ENCODE measurements at places on chromosomes 1 and 21.

DNA sequence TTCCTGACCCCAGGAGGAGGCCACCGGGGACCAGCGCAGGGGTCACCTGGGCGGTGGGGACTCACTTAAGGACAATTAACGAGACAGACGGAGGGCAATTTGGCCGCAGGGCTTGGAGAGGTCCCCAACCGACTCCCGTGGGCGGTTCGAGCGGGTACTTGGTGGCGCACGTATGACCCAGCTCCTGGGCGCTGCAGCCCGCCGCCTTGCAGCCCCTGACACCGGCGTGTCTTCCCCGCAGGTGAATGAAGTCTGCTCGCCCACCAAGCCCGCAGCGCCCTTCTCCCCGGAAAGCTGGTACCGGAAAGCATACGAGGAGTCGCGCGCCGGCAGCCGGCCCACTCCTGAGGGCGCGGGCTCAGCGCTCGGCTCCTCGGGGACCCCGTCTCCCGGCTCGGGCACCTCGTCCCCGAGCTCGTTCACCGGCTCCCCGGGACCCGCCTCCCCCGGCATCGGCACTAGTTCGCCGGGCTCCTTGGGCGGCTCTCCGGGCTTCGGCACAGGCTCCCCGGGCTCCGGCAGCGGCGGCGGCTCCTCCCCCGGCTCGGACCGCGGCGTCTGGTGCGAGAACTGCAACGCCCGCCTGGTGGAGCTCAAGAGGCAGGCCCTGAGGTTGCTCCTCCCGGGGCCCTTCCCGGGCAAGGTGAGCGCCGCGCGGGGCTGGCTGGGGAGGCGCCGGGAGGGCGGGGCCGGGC is 1.4 kb downstream of the KIF26B start:
- DNase-seq: peak; percentile 92

DNA sequence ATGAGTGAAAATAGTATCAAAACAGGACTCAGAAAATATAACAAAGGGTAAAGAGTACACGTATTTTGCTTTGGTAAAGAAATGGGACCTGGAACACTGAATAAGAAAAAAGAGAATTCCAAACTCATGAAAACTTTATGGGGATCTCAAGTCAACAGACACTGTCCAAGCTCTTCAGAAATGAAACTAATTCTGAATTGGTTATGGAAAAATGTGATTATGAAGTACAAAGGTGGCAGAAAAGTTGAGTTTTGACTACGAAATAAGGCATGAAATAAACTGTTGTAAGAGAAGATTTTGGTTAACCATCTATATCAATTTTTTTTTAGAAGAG is 8.4 kb downstream of the EGLN1 start:
- DNase-seq: no peak

GRCh38 chr1:28416509-28417194 is 47.1 kb downstream of the PHACTR4 start:
- DNase-seq: no peak

DNA sequence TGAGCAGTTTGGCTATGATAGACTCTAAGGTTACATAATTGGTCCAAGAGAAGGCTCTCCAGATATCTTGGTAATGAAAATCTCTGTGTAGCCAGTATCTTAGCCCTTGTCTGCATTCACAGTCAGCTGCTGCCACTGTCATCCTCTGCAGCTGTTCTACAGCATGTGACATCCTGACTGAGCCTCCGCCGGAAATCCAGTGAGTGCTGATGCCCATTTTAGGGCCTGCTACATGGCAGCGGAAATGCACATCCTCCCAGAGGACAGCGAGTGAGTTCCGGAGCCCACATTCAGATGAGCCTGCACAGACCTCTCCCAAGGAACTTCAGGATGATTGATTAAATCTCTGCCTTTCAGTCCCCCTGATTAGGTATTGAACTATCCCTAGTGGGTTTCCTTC is 237.1 kb downstream of the HHIPL2 start:
- no peak for DNase-seq

DNA sequence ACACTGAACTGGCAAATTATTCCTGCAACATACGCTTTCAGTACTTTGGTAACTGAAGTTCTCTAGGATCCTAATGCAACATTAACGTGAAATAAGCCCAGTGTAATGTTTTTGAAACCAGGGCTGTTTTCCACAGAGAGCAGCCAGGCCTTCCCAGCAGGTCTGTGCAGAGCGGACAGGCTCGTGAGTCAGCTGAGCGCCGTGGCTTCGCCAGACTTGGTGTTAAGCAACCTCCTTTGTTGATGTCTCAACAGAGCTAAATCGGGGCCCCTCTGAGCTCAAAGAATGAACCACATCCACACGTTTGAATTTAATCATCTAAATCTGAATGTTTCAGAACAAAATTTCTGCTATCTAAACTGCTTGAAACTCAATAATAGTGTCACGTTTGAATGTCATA is 181.8 kb upstream of the FMN2 start:
- no peak for DNase-seq

GRCh38 chr1:2240270-2241156 is 12.4 kb downstream of the SKI start:
- no peak for DNase-seq

DNA sequence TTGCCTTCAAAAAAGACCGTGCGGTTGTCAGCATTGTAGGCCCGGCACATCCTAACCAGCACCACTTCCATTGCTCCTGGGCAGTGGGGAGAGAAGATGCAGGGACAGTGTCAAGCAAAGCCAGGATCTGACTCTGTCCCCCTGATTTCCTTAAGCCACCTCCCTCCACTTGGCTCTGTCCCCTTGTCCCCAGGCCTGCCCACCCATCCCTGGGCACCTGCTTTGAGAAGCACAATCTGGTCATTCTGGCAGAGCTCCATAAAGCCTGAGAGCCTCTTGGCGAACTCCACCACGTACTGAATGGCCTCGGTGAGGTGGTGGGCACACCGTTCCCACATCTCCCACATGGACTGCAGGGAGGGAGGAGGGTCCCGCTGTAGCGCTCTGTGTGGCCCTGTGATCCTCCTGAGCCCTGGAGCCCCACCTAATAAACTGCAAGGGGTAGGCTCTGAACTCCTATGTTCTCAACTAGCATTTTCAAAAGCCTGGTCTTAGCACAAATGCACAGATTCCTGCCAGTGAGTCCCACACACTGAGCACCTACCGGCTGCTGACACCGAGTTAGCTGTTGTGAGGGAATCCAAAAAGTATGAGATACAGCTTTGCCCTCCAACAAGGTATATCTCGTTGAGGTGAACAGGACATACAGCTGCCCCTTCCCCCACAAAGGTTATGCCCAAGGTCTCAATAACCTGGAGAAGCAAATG is 8.2 kb upstream of the LINGO4 start:
- no peak for DNase-seq

DNA sequence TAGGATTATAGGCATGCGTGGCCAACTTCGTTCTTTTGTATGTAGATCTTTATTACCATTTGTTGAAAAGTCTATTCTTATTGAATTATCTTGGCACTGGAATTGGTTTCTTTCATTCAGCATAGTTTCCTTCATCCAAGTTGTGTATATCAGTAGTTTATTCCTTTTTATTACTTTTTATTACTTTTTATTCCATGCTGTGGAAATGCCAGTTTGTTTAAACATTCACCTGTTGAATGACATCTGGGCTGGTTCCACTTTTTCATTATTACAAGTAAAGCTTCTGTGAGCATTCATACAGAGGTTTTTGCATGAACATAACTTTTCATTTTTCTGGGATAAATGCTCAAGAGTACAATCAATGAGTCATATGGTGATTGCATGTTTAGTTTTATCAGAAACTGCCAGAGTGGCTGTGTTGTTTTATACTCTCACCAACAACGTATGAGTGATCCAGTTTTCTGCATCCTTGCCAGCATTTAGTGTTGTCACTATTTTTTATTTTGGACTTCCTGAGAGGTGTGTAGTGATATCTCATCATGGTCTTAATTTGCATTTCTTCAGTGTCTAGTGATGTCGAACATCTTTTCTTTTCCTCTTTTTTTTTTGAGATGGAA is 28.6 kb downstream of the PTPRU start:
- DNase-seq: no peak

DNA sequence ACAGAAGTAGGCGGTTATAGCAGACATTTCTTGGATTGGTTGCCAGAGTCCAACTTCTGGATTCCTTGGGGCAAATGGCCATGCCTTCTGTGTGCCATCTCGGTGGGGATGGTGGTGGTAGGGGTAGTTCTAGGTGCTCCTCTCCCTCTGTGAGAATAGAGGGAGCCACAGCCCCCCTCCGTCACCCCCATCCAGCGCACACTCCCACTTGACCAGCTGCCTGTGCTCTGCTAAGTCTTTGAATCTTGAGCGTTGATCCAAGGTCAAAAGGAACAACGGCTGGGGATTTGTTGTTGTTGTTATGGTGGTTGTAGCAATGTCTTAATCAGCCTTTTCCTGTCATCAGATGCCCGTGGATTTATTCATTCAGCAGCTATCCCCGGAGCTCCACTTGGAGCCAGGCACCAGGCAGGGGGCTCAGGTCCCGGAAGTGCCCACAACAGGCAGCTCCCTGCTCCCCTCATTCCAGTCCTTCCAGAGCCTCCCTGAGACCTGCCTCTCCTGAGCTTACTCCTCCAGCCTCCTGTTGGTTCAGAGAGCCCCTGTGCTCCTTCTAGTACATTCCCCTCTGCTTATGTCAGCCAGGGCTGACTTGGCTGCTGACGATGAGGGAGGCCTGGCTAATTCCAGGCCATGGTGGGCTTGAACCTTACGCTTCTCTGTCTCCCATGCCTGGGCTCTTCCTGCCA is 146.6 kb upstream of the WNT4 start:
- DNase-seq: no peak

- no peak for DNase-seq
Measured at GRCh38 chr1:112721966-112722524, 6.9 kb upstream of the PPM1J start.

GRCh38 chr21:44348861-44349260 is 4.6 kb upstream of the TRPM2 start:
- peak; percentile 66 for DNase-seq

GRCh38 chr1:240613356-240614142 is 1.6 kb upstream of the GREM2 start:
- no peak for DNase-seq

GRCh38 chr1:160713161-160713560 is 1.5 kb upstream of the CD48 start:
- no peak for DNase-seq
